ENCODE measurements at places on chromosomes 12 and 14. TPM values are rescaled to one million over a fixed set of nuclear protein-coding genes. Genes with fewer than 3 reads are reported as not detected.

- DNase-seq, result no peak
Observed at GRCh38 chr12:11836282-11837151, 187.0 kb downstream of the ETV6 start.

GRCh38 chr14:90883782-90884181 is 67.6 kb upstream of the TTC7B start:
- no peak for DNase-seq

- no peak for DNase-seq
Observed at GRCh38 chr12:75361408-75361807, 26.9 kb downstream of the GLIPR1L1 start.

GRCh38 chr14:39247256-39247655 is 13.5 kb downstream of the MIA2 start:
- DNase-seq, result no peak

DNA sequence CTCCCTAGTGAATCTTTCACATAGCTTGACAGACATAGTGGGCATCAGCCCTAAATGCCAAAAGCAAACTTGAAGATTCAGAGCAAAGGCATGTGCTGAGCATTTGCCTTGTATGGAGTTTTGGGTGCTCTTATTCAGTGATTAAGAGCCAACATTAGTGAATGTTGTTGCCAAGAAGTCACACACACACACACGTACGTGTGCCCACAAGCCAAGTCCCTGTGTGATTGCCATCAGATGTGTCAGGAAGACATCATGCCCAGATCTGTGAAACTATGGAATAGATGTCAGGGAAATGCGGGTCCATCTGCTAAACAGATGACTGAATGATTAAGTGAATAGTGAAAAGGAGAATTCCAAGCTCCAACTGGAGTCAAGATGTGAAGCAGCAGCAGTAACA is 149.0 kb downstream of the AKAP6 start:
- no peak for DNase-seq

DNA sequence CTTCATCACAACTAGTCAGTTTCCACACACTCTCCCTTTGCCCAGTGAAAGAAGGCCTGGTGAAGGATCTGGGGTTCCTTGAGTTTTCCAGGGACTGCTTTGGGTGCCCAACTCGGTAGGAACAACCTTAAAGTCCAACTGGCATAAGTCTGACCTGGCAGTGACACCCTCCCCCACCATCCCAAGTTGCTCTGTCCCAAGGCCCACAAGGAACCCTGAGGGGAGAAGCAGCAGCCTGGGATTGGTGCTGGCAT is 1.6 kb downstream of the KMT2D start:
- DNase-seq, result no peak

DNA sequence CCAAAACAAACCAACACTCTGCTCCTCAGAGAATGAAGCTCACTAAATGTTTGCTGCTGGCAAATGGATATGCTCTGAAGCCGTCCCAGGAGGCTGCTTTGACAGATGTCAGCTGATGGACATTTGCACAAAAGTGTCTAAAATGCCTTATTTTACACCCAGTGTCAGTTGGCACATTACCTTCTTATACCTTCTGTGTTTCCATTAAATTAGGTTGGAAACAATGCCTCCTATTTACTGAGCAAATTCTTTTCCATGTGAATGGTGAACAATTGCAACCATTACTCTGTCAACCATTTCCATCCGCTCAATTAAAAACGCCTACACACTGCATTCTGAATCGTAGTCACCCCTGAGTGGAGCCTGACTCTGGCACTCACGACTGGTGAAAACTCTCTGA is 1679.9 kb upstream of the FLRT2 start:
- no peak for DNase-seq

DNA sequence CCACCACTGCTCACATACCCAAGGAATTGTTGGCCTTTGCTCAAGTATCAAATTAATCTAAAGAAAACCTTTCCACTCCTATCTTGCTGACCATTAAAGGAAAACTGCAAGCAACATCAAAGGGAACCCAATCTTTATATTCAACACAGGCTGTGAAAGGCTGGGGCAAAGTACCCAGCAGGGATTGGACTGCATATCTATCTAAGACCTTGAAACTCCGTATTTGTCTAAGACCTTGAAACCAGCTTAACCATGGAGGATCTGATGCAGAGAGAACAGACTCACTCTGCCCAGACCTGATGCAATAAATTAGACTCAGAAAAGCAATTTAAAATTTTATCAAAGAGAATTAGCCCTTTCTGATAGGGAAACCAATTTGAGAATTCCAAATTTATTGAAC is 102.2 kb downstream of the DIO2 start:
- no peak for DNase-seq

The KRT72 gene
- not detected for polyA plus RNA-seq

The TAS2R50 gene
- polyA plus RNA-seq, result not detected

The RILPL2 gene
- polyA plus RNA-seq, result 1.8 TPM
